CD4-positive, alpha-beta T cell treated with Interleukin-4 for 1 hour (primary cell): ENCODE measurements at places on chromosomes 16 and 17.

DNA sequence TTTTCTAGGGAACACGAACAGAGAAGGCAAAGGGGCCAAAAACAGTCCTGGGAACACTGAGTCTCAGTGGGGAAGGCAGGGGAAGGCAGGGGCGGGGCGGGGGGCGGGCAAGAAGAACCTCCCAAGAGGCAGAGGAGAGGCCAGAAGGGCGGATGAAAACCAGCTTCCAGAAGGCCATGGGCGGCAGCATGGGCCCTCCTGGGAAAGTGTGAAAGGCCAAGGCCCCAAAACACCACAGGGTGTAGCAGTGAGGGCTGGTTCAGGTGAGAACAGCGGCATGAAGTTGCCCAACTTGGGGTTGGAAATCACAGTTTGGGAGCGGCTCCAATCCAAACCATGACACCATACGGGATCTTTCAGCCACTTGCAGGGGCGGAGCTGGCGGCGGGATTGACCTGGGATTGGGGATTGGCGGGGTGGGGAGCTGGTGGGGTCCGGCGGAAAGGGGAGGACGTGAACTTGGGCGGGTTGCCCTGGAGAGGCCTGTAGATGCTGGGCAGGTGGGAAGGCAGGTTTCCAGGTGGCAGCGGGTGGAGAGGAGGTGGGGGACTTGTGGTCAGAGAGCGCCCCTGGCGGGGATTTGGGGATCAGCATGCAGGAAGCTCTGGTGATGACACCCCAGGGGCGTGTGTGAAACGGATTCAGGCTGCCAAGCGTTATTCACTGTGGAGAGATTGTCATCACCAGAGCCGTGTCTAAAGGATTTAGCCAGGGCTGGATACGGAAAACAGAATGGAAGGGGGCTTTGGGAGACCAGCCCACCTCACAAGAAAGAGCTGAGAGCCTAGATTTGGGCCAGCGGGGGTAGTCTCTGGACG is 80.9 kb downstream of the ARHGAP23 start:
- DNase-seq: peak; percentile 73

GRCh38 chr16:58906981-58907715 is 173.0 kb upstream of the GOT2 start:
- DNase-seq: no peak

- no peak for DNase-seq
Measured at GRCh38 chr16:12576878-12577277, 226.8 kb downstream of the CPPED1 start.

- DNase-seq: no peak
Measured at GRCh38 chr16:77227745-77228144, 28.5 kb downstream of the SYCE1L start.

DNA sequence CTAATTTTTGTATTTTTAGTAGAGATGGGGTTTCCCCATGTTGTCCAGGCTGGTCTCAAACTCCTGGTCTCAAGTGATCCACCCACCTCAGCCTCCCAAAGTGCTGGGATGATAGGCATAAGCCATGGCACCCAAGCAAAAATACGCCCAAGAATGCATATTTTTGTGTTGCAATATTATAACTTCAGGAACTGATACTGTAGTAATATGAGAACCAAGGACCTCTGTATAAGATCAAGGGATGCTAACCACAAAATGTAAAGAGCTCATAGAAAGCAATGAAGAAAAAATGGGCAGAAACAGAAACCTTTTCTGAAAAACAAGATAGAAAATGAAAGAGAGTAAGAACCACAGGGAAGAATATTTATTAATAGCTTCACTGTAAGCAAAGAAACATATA is 183.6 kb upstream of the RPL38 start:
- DNase-seq: no peak

DNA sequence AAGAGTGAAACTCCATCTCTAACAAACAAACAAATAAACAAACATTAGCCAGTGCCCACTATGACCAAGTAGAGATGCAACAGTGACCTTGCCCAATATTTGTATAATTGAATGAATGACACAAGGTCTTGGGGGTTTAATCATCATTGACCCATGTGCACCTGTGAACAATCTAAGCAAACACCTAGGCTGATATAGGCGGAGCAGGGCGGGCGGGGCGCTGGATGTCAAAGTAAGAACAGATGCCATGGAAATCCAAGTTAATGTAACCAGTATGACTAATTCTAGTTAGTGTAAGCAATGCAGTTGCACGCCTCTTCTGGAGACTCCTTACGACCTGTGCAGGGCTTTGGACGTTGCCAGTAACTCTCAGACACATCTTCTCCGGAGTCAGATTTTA is 17.6 kb downstream of the RCVRN start:
- no peak for DNase-seq

DNA sequence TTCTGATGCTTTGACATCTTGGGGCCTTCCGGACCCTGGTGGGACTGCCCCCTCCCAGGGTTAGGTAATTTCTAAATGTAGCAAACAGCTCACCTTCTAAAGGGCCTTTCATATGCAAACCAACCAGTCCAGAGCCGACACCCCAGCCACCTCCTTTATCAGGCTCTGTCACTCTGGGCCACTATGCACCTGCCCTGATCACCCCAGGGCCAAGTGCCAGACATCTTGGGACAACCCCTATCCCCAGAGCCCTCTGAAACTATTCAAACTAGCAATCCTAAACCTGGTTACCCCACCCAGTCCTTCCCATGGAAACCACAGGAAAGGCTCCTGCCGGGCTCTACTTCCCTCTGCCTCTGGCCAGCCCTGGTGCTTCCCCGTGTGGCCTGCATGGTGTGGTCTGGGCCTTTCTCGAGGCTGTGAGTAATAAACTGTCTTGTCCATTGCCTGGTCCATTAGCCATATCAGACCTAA is 91.2 kb upstream of the TNRC6C start:
- DNase-seq: no peak
